ENCODE measurements at places on chromosomes 13 and 19.

DNA sequence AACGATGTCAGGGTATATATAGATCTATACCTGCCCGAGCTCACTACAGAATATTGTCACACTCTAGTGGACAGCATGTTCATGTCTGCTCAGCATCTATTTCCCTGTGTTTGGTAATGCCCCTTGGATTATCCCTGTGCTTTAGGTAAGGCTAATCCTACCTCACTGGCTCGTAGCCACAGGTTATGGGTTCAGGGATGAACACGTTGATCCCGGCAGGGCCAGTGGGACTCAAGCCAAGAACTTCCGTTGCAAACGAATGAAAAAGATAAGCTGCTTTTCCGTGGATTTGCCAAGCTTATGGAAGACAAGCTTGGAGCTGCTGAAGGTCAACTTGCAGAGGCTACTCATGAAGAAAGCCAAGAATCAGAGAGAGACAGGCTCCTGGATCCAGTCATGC lies 400.0 kb upstream of the TSHZ3 start:
- no peak for DNase-seq

- DNase-seq, result no peak
These were observed 21.8 kb downstream of the NOSIP start for GRCh38 chr19:49558591-49558990.

- DNase-seq, result no peak
These were observed 33.9 kb downstream of the PDE4A start for GRCh38 chr19:10454267-10454666.

DNA sequence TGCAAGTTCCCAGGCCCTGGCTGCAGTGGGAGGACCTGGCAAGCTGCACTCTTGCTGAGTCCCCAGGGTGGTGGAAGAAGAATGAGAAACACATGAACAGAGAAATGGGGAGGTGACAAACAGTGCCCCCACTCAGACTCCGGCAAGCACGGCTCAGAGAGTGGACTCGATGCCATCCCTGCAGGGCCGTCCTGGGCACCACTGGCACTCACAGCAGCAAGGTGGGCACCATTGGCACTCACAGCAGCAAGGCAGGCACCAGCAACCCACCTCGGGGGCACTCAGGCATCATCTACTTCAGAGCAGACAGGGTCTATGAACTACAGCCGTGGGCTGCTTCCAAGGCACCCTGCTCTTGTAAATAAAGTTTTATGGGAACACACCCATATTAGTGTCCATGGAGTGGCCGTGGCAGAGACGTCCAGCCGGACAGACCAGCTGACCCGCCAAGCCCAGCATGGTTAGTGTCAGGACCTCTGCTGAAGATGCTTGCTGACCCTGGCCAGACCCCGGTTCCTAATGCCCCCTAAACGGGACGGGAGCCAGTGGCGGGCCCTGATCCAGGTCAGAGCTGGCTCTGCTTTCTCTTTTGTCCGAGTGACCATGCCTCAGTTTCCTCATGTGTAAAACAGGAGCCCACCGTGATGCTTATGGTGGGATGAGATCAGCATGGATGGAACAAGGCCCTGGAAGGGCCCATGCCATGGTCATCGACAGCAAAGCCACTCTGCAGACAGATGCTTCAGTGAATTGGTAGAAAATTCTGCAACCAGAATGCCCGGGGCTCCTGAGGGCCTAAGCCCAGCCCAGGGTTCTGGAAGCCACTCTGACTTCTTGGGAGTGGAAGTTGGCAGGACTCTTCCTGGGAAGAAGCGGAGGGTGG lies 2.1 kb upstream of the F10 start:
- DNase-seq, result no peak

GRCh38 chr13:81872581-81872980 lies 1531.7 kb upstream of the SPRY2 start:
- DNase-seq, result no peak

- DNase-seq, result no peak
These were observed 1.0 kb upstream of the CTXN1 start for GRCh38 chr19:7926727-7927604.

DNA sequence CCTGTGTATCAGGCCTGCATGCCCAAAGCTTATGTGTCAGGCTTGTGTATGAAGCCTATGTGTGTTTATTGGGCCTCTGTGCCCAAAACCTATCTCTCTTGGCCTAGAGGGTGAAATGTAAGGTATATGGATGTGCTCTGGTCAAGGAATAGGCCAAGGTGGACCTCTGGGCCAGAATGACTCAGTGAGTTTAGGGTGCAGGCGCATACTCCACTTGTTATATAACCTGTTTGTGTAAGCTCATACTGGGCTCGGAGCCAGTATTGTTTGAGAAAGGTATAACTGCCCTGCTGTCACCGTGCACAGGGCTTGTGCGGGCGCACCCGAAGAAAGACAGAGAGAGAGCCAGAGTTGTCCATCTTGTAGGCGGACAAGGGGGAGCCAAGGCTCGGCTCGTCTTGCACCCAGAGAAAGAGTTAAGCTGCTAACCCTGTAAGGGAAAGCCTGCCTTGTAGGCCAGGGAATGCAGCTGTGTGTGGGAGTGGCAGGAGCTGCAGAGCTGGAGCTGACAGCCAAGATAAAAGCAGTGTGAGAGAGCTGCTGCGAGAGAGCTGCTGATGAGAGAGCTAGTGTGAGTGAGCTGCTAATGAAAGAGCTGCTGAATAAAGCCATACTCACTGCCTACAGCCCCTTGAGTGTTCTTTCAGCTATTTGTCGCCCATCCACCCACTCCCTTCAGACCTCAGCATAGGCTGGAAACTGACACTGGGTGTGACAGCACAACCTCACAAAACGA lies 43.4 kb upstream of the N4BP2L1 start:
- DNase-seq, result no peak

GRCh38 chr19:5170329-5170745 lies 170.3 kb downstream of the PTPRS start:
- peak; percentile 7 for DNase-seq

DNA sequence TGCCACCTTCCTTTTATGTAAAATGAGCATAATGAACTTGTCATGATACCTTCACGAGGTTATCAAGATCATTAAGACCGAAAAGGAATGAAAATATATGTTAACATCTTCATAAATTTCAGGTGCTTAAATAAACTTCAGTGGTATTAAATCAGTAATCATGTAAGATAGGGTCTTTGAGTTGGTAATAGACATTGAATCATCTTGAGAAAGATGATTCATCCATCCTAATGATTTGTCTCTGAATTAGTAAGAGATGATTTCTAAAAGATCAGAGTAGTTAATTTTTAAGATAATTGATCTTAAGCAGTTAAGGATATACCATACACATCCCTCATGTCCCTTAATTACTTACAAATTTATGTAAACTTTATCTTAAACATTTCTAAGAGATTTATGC lies 52.0 kb downstream of the COG3 start:
- DNase-seq, result no peak

DNA sequence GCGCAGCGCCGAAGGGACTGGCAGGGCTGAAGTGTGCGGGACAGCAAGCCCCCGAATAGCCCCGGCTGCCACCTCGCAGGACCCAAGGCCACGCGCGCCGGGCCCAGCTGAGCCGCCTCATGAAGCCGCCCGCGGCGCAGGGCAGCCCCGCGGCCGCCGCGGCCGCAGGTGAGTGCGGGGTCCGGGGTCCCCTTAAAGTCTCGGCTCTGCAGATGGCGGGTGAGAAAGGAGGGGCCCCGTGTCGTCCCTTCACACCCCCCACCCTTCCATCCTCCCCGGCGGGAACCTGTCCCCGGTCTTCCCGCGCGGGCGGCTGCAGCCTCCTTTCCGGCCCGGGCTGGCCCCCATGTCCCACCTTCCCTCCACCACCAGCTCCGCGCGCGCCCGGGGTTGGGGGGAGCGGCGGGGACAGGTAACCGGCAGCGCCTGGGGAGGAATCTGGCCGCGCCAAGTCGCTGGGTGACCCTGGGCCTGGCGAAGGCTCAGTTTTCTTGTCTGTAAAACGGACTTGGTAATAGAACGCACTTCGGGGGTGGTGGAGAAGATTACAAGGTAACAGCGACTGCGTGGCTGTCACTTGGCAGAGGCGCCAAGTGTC lies 338 bp downstream of the RGCC start:
- DNase-seq, result no peak
